Colonic mucosa (tissue), 4 donors: ENCODE measurements at places on chromosomes 12 and 14. TPM values are rescaled to one million over a fixed set of nuclear protein-coding genes. Genes with fewer than 3 reads are reported as not detected.
A peak's percentile ranks its signal among the peaks of the same experiment; 100 is the strongest.

The ART4 gene
- not detected for total RNA-seq

GRCh38 chr14:52949711-52950409 lies 990 bp downstream of the FERMT2 start:
- no peak for DNase-seq

DNA sequence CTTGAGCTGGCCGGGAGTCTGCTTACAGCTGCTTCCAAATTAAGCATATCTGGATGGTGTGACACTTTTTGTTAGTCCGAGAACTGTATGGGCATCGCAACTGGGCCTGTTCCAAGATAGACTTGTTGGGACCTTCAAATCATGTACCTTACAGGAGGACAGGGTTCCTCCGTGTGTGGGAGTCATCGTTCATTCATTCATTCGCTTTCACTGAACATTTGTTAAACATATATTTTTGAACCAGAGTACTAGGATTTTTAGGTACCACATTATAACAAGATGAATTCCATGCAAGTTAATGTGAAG lies 387 bp upstream of the IPO8 start:
- DNase-seq: no peak

The PRICKLE1 gene
- 2.9 TPM for total RNA-seq

DNA sequence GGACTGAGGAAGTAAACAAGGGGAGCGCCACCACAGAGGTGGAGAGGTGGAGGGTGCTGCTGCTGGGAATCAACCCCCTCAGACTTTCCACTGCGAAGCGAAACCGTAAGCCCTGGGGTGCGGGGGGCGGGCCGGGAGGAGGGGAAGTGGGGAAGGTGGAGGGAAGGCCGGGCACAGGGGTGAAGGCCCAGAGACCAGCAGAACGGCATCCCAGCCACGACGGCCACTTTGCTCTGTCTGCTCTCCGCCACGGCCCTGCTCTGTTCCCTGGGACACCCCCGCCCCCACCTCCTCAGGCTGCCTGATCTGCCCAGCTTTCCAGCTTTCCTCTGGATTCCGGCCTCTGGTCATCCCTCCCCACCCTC lies at the start of gene LAG3:
TSS of gene LAG3 (plus strand) at position 190 of the 365 bp plus-strand sequence. CDS start 333 bp downstream, outside the sequence.
- peak; percentile 32 for DNase-seq

DNA sequence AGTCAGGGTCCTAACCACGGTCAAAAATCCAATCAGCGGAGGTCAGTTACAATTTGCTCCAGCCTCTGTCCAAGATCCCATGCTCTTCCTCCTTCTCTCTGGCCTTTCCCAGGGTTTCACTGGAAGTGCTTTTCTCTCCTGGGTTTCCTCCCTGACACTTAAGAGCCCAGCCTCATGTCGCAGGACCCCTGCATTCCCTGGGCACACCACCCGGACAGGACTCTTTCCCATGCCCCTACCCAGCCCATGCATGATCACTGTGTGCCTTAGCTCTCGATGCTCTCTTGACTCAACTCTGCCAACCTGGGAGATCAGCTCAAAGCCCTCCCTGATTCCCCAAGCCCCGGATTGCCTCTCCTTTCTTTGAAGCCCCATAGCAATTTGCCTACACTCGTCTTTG lies 15.5 kb upstream of the TAC3 start:
- DNase-seq: no peak

GRCh38 chr12:120962532-120963020 lies 15.8 kb upstream of the HNF1A start:
- no peak for DNase-seq

DNA sequence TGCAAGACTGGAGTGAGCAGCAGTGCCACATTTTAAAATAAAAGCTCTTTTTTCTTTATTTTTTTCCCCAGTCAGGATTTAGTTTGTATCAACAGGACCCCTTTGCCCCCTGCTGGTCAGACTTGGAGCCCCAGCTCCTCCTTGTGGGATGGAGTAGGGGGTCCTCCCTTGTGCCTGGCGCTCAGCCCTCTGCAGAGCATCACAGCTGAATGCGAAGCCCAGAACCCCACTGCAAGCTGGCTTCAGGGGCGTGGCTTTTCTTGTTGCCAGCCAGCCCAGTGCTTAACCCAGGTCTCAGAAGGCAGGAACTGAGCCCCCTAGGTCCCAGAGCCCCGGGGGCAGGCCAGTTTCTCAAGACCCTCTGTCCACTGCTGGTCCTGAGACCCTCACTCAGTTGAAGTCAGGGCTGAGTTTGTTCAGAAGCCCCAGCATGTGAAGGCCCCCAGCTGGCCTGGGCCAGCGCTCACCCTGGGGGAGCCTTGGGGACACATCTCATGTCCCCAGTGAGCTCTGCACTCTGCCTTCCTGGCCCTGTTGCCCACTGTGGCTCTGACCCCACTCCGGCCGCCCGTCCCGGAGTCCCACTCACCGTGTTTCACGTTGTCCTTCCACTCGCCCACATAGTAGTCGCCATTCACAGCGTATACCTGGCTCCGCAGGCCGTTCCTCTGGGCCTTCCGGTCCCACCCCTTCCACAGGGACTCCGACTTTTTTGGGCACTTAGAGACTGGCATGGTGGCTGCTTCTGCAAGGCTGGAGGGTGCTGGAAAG lies 519 bp downstream of the MORN3 start:
- DNase-seq: no peak

DNA sequence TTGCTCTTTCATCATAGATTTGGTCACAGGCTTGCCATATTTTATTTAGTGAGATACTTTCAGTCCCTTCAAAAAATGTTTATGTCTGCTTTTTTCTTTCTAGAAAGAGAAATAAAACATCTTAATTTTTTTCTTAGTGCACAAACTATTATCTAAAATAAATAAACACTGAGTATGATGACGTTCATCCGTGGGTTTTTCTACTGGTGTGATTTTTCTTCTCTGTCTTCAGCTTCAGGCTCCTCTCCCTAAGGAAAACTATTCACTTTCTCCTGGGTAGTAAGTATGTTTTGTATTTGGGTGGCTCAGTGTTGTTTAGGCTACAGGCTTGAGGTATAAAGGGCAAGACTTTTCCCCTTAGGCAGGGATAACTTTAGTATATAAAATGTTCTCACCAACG lies 154.7 kb downstream of the DACT1 start:
- DNase-seq: no peak

- DNase-seq: no peak
Measured at GRCh38 chr12:101826766-101827368, 3.9 kb downstream of the GNPTAB start.

GRCh38 chr12:51264297-51264696 lies 5.9 kb downstream of the SMAGP start:
- DNase-seq: no peak
